ENCODE measurements at places on chromosomes 4 and X.

GRCh38 chr4:103918214-103918613 is 198.4 kb upstream of the TACR3 start:
- no peak for DNase-seq

GRCh38 chrX:11386001-11386523 is 92.8 kb downstream of the AMELX start:
- no peak for DNase-seq

DNA sequence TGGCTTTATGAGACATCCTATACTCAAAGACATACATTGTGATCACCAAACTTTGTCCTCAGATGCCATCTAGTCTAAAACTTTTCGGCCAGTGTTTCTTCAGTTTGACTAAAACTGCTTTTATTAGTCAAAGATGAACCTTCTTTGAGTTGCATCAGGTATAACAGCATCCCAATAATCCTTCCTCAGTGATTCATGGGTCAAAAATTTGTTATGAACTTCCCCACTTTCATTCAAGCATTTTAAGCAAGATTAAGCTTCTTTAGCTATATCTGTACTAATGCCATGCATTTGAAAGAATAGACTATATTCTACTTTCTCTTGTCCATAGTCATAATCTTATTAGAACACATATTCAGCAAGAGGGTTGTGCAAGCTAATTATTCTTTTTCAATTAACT is 1070.4 kb upstream of the ADGRL3 start:
- no peak for DNase-seq

GRCh38 chrX:138669693-138670092 is 41.8 kb downstream of the FGF13 start:
- no peak for DNase-seq

- DNase-seq = no peak
Measured at GRCh38 chr4:52143815-52144214, 92.7 kb downstream of the SPATA18 start.

GRCh38 chrX:150308041-150308440 is 55.1 kb upstream of the MAMLD1 start:
- DNase-seq = no peak

Measured in stimulated activated CD4-positive, alpha-beta T cell treated with anti-CD3 and anti-CD28 coated beads, Interleukin-15, amount 100 ng/mL, for 48 hours (primary cell).